ENCODE measurements at places on chromosomes 12 and 14. TPM values are rescaled to one million over a fixed set of nuclear protein-coding genes. Genes with fewer than 3 reads are reported as not detected.

The CIROP gene
- not detected for total RNA-seq

GRCh38 chr12:8890313-8891085 is 23.8 kb upstream of the PHC1 start:
- peak overlapping the region; percentile 78 for H3K4me3 ChIP-seq
- peaks cover 3% of the 10 kb centered on the region for H3K4me1 ChIP-seq

DNA sequence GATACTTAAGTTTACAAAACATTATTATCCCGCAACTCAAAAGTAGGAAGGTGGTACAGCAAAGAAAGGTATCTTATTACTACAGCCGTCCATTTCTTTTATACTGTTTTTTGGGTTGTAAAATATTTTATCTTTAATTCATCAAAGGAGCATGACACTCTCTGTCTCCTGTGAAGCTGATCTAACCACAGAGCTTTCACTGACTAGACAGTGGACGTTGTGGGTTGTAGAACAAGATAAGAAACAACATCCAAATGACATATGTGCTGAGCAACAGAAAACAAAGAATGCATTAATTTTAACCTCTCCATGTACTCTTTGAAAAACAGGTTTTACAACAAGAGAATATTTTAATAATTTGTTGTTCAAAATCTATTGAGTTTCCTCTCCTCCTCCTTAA is 195.9 kb upstream of the FBXO33 start:
- no peaks in the 10 kb centered on the region for H3K4me1 ChIP-seq
- H3K27me3 ChIP-seq, result no peaks in the 10 kb centered on the region
- no peak overlapping the region for H3K27ac ChIP-seq
- DNase-seq, result no peak
- no peaks in the 10 kb centered on the region for H3K36me3 ChIP-seq
- no peak overlapping the region for H3K4me3 ChIP-seq

GRCh38 chr12:47184229-47184628 is 104.5 kb upstream of the AMIGO2 start:
- no peak overlapping the region for H3K4me3 ChIP-seq
- peaks cover 3% of the 10 kb centered on the region for H3K36me3 ChIP-seq
- DNase-seq, result no peak

DNA sequence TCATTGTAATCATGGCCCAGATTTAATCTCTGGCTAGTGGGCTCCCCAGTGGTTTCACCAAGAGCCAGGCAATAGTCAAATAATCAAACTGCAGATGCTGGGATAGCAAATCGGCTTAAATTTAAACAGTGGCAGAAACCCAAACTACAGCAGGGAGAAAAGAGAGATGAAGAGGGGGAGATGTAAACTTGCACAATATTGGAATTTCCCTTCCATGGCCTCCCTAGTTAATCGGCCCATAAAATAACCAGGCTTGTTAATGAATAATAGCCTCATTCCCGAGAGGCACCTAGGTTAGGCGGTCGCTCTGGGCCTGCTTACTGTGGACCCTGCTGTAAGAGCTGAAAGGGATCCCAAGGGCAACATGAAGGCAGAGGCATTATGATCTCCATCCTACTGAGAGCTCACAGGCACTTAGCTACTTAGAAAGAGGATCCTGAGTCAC is 116.2 kb downstream of the NUAK1 start:
- peaks cover 31% of the 10 kb centered on the region for H3K4me1 ChIP-seq
- DNase-seq, result no peak
- H3K36me3 ChIP-seq, result peaks cover 7% of the 10 kb centered on the region
- no peaks in the 10 kb centered on the region for H3K27me3 ChIP-seq
- peak overlapping the region; percentile 3 for H3K27ac ChIP-seq
